ENCODE measurements at places on chromosomes 5 and 9.

DNA sequence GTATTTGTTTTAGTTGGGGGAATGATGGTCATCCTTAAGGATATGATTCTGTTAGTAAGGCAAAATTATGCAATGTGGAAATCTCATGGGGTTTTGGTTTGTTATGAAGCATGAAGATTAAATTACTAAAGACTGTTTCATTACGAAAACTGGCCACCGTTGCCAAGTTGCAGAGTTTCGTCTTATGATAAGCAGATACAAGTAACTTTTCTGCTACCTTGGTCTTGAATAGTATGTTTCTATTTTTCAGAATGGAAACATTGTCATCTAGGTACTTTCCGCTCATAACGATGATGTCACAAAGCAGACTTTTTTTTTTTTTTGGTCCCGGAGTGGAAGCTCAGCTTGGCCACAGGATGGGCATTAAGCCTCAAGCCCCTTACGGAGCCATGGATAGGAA, 4.2 kb downstream of the CCNI2 start:
- no peak for DNase-seq

- DNase-seq, result no peak
These were observed 46.5 kb upstream of the GDNF start for GRCh38 chr5:37886242-37886905.

GRCh38 chr5:123211084-123211483, 122.0 kb downstream of the PRDM6 start:
- DNase-seq, result no peak

DNA sequence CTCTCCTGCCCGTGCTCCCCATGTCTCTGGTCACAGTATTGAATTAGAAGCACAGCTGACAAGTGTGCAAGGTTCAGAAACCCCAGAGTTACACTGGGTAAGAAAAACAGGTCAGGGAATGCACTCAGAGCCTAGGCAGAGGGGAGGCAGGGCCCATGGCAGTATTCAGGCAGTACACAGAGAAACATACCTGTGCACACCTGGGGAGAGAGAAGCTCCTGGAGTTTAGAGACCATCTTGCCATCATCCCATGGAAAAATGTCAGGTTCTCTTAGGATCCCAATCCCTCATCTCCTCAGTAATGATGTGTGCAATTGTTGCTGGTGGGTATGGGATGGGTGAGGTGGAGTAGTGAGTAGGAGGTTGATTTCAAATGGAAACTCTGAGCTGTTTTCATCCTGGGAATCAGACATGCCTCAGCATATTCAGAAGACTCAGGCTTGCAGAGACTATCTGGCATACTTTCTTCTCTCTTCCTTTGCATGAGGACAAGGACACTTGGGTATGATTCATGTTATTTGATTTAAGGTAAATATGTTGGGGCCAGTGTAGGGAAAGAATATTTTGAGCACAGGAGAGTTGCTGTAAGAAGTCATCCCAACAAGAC, 228.5 kb downstream of the ESM1 start:
- DNase-seq, result no peak

DNA sequence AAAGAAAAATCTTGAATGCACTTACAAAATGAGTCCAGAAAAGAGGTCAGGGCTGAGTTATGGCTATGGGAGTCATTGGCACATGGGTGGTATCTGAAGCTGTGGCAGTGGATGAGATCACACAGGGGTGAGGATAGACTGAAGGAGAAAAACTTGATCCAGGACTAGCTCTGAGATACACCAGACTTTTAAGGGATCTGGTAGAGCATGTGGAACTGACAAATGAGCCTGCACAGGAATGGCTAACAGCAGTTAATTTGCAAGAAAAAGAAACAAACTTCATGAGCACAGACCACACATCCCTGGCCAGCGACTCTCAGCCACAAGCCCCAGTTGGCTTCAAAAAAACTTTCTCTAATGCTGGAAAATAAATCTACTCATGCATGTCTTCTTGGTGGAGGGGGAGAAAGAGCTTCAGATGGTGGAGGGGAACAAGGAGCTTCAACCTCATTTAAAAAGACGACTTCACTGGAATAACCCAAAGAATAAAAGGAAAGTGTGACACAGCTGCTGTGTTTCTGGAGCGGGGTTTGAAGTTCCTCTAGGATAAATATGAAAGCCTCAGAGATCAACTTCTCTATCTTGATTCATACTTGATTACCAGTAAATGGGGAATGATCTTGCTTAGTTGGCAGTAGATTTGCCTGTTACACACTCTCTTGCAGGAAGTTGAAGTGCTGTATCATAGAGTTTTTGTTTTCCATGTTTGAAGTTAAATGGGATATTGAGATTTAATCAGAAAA, 33.6 kb downstream of the TNFAIP8 start:
- no peak for DNase-seq

DNA sequence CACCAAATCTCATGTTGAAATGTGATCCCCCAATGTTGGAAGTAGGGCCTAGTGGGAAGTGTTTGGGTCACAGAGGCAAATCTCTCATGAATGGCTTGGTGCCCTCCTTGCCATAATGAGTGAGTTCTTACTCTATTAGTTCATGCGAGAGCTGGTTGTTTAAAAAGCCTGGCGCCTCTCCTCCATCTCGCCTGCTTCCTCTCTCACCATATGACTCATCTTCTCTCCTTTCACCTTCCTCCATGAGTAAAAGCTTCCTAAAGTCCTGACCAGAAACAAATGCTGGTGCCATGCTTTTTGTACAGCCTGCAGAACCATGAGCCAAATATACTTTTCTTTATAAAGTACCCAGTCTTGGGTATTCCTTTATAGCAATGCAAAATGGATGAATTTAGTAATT, 20.9 kb upstream of the ARHGAP26 start:
- no peak for DNase-seq

- DNase-seq, result no peak
These were observed 141.0 kb downstream of the MEF2C start for GRCh38 chr5:88741964-88742363.

- no peak for DNase-seq
These were observed 40.8 kb upstream of the COL15A1 start for GRCh38 chr9:98902925-98903324.

GRCh38 chr5:169788168-169788567, 151.1 kb downstream of the DOCK2 start:
- no peak for DNase-seq

All from LNCaP clone FGC (cell line).